ENCODE measurements at places on chromosomes 4 and X.

DNA sequence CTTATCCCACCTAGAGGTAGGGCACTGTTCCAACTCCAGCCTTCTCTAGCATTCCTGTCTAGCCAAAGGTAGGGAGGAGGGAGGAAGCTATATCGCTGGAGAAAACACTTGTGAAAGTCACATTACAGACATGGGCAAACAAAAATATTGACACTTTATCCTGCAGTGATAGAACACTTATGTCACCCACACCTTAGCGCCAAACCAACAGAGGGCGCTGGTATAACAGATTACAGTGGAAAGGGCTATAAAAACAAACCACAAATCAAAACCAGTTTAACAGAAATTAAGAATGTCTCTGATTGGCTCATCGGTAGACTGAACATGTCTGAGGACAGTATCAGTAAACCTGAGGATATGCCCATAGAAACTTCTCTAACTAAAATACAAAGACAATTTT, 451.3 kb downstream of the TLL1 start:
- H3K4me3 ChIP-seq, result no peak overlapping the region
- no peaks in the 10 kb centered on the region for H3K27me3 ChIP-seq
- no peak for DNase-seq
- H3K4me1 ChIP-seq, result no peaks in the 10 kb centered on the region
- no peak overlapping the region for H3K27ac ChIP-seq
- no peaks in the 10 kb centered on the region for H3K36me3 ChIP-seq

DNA sequence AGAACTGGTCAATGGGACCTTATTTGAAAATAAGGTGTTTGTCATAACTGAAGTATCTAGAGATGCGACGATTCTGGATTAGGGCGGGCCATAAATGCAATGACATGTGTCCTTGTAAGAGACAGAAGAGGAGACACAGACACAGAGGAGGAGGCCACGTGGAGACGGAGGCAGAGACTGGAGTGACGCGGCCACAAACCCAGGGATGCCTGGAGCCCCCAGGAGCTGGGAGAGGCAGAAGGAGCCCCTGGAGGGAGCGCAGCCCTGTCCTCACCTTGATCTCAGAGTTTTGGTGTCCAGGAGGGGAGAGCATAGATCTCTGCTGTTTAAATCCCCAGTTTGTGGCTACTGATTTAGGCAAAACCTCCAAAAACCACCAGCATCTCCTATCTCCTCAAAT, 5.0 kb downstream of the GTPBP6 start:
- peaks cover 33% of the 10 kb centered on the region for H3K36me3 ChIP-seq
- no peak for DNase-seq
- no peak overlapping the region for H3K4me3 ChIP-seq
- H3K27me3 ChIP-seq, result no peaks in the 10 kb centered on the region
- H3K4me1 ChIP-seq, result peaks cover 9% of the 10 kb centered on the region

GRCh38 chrX:105323928-105324327, 103.4 kb upstream of the TEX13A start:
- no peaks in the 10 kb centered on the region for H3K27me3 ChIP-seq
- H3K4me3 ChIP-seq, result no peak overlapping the region
- H3K36me3 ChIP-seq, result no peaks in the 10 kb centered on the region
- H3K27ac ChIP-seq, result no peak overlapping the region

DNA sequence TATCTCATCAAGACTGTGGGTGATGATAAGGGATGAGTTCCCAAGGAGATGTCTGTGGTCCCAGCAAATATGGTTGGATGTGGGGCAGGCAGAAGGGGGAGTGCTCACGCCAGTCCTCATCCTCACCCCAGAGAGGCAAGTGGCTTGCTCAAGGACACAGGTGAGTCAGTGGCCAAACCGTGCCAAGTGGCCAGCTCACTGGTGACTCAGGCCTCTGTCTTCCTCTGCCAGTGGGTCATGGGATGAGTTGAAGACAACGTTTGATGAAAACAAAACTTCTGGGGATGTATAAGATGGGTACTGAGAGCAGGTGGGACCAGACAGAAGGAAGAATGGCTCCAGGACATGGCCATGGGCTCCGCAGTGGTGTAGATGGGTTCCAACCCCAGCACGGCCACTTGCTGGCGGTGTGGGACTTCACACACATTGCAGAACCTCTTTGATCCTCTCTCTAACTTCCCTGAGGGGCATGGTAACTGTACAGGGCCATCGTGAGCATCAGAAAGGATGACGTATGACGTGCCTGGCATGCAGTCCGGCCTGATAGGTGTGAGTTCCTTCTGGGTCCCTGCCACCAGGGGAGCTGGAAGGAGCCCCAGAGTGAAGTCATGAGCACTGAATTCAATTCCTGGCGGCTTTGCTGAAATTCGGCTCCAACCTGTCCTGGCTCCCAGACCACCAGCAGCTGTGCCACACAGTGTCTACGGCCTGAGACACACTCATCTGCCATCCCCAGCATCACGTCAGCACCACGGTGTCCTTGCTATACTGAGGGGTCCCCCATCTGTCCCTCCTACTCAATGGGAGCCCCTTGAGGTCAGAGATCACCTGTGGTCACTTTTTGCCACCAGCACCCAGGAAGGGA, 41.3 kb upstream of the GPR78 start:
- H3K27ac ChIP-seq, result no peak overlapping the region
- peaks cover 8% of the 10 kb centered on the region for H3K4me1 ChIP-seq
- H3K36me3 ChIP-seq, result no peaks in the 10 kb centered on the region
- DNase-seq, result no peak

DNA sequence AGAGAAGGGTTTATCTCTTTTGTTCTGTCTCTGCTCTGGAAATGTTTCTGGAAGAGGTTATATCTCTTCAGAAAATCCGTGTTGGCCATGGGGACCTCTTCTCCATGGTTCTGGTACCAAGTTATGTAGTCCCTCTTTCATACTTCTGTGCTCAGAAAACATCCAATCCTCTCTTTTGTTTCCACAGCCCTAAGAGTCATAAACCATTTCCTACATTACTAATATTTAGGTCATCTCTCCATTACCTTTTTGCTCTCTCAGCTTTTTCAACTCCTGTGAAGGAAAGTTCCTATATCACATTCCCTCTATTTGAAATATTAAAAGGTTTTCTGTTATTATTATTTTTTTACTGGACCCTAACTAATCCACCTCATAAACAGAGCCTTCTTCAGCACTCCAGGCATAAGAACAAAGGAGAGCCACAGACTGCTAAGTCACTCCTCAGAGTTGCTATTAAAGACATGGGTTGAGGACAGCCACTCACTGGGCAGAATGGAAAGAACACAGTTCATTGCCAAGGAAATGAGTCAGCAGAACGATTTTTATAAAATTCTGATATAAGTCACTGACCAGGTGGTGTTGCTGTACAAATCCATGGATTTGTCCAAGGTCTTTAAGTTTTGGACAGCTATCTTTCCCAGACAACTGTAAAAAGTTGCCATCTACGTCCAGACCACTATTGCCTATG, 122.4 kb upstream of the NPY2R start:
- DNase-seq, result no peak
- no peaks in the 10 kb centered on the region for H3K27me3 ChIP-seq
- H3K27ac ChIP-seq, result no peak overlapping the region
